ENCODE measurements at places on chromosomes 5 and 9.

DNA sequence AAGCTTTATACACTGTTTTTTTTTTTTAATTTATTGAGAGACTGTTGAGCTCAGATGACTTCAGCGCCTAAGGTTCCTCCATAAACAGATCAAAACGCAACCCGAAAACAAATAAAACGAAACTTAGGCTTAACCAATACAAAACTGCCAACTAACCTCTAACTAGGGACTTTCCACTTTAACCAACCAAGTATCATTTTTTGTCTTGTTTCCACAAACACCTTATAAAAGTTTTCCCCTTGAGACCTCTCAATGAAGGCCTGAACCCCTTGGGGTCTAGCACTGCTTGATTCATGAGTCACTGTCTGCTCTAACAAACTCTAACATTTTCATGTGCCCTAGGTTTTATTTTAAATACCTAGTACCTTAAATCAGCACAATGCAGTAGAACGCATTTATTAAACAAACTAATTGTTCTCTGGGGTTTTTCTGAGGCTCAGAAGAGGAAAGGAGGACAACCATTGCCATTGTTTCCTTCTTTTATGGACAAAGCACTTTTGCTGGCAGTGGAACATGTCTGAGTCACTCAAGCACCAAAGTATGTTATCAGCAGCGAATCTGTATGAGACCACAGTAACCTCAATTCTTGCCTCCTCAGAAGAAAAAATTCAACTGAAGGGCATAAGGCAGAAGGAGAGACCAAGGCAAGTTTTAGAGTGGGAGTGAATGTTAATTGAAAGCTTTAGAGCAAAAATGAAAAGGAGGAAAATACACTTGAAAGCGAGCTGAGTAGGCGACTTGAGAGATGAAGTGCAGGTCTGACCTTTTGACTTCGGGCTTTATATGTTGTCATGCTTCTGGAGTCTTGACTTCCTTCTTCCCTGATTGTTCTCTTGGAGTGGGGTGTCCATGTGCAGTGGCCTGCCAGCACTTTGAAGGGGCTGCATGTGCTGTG is 97.7 kb upstream of the HCN1 start:
- DNase-seq: no peak

- DNase-seq: peak; percentile 60
Measured at GRCh38 chr9:757246-757881, 84.1 kb upstream of the DMRT1 start.

- DNase-seq: no peak
Measured at GRCh38 chr5:76380346-76381066, 22.6 kb upstream of the IQGAP2 start.

- no peak for DNase-seq
Measured at GRCh38 chr5:125480911-125481310, 734.5 kb upstream of the ZNF608 start.

GRCh38 chr5:65766175-65766574 is 44.2 kb downstream of the NLN start:
- no peak for DNase-seq

DNA sequence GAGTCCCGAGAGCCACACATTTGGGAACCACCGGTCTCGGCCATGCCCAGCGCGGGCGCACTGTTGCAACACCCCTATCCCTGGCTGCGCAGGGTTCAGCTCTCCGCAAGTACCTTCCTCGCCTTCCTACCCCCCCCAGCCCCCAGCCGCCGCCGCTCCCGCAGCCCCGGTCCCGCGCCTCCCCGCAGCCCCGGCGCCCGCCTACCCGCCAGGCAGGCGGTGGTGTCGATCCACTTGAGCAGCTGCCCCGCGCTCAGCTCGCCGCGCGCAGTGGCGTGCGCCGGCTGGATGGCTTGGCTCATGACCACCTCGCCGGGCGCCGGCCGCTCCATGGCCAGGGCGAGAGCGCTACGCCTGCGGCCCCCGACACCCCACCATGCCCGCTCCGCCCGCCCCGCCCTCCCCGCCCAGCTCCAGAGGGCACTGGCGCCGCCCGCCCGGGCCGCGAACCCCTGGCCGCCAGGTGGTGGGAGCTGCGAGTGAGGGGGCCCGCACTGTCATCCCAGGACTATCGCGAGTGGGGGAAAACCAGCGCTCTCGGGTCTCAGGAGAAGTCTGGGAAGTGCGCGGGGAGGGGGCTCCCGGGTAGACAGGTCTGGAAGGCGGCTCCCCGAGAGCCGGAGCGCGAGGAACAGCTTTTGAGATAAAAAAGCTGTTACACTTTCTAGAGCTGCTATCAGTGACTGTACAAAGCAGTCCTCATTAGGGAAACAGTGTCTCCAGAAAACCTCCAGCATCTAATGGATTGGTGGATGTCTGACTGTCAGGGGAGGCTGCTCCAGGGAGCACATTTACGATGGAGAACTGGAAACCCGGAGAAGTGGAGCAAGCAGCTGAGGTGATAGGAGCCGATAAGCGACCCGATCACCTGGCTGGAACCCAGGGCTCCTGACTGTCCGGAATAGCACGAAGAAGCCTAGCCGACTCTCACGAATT is at the start of gene ACOT12:
Gene ACOT12 (minus strand): TSS at position 352 of the 936 bp plus-strand sequence. CDS start 20 bp downstream, at position 332.
- DNase-seq: peak; percentile 8

GRCh38 chr5:139747583-139748504 is 47.8 kb upstream of the PSD2 start:
- DNase-seq: no peak

GRCh38 chr5:155651-156410 is 35.5 kb upstream of the LRRC14B start:
- no peak for DNase-seq

DNA sequence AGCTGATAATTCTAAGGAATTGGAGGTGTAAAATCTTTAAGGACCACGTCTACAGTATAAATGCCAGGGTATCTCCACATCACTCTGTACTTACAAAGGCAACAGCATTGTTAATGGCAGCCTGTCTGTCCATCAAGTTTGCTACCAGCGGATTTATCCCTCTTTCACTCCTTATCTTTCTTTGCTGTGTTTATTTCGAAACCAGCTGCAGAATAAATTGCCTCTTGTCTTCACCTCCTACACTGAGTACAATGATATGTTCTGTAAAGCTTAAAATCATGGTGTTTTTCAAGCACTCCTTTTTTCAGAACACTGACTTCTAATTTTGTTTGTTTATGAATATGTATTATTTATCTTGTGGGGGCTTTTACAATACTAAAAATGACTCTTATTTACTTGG is 1088.1 kb downstream of the NR2F1-AS1 start:
- DNase-seq: no peak

DNA sequence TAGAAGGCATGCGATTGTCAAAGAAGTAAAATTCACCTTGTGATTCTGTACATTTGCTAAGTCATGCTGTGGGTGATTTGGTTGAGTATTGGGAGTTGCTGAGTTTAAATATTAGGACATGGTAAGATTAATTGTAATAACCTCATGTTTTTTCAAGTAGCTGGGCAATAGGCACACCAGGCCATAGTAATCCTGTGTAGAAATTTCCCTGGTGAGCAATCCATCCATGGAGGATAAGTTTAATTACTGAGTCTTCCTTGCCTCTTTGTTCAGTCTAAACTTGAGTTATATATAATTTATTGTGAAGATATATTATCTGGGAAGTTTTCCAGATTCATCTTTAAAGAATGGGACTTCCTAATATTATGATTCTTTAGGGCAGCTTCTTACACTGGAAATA is 221.1 kb upstream of the NUDT12 start:
- no peak for DNase-seq

DNA sequence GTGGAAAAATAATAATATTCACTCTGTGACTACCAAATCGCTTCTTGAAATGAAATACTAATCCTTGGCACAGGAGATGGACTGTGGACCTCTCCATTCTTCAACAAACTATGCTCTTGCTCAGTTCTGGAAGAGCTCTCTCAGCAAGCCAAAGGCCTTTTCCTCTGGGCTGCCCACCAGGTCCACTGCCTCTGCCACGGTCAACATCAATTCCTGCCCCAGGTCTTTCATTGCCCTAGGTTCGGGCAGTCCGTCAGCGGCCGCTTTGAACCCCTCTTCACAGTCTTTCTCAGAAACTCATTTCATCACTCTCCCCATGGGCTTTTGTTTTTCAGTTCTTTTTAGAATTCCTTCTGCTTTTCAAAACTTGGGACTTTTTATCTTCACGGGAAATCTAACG is 64.9 kb downstream of the GNAQ start:
- no peak for DNase-seq

DNA sequence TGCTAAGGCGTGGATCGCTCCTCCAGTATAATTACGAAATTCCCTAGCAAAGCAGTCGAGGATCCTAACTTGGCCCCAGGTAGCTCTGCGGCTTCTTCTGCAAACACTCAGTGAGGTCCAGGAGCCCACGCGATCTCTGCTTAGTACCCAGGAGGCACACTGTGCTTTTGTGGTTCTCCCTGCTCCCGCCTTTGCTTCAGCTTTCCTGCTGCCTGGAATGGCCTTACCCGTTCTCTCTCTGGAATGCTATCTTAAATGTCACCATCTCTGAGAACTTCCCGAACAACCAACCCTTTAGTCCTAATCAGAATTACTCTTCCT is 639 bp downstream of the INVS start:
- DNase-seq: no peak

GRCh38 chr5:115460472-115460871 is 84.1 kb downstream of the FEM1C start:
- no peak for DNase-seq

Measured in A673 (cell line).